Ascending aorta (tissue), 2 donors: ENCODE measurements at places on chromosomes 13 and 19.

DNA sequence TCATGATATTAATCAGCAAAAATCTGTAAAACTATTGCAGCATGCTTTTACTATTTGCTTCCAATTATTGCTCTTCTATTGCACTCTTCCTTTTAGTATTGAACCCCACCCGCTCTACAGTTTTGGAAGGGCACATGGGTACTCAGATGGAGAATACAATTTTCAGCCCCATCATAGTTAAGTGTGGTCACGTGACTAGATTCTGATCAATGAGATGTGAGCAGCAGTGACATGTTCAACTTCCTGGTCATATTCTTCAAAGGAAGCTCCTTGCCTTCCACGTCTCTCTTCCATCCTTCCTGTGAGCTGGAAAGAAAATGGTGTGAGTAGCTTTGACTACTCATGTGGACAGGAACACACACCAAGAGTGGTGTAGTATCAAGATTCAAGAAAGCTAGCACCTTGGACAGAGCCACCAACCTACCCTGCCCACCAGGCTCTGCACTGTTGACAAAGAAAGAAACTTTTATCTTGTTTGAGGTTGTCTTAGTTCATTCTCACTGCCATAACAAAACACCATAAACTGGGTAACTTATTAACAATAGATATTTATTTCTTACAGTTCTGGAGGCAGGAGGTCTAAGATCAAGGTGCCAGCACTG, 3.8 kb upstream of the FGF14 start:
- no peaks in the 10 kb centered on the region for H3K4me1 ChIP-seq
- DNase-seq = no peak
- no peak overlapping the region for H3K4me3 ChIP-seq

DNA sequence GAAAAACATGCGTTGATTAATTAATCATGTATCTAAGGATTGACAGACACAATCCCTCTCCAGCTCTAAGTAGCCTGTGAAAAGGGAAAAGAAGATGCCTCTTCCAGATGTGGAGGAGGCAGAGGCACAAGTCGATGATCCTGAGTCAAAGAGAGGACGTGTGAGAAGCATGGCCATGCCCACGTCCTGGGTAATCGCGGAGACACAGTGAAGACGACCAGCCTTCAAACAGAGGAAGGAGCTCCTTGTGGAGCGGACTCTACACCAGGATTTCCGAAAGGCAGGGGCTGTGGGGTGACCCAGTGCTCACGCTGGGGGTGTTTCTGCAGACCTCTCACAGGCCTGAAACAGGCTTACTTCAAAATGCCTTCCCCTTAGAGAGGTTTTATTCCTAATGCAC, 70.5 kb downstream of the COL4A1 start:
- H3K4me3 ChIP-seq = no peak overlapping the region
- peak overlapping the region; percentile 91 for H3K27ac ChIP-seq

DNA sequence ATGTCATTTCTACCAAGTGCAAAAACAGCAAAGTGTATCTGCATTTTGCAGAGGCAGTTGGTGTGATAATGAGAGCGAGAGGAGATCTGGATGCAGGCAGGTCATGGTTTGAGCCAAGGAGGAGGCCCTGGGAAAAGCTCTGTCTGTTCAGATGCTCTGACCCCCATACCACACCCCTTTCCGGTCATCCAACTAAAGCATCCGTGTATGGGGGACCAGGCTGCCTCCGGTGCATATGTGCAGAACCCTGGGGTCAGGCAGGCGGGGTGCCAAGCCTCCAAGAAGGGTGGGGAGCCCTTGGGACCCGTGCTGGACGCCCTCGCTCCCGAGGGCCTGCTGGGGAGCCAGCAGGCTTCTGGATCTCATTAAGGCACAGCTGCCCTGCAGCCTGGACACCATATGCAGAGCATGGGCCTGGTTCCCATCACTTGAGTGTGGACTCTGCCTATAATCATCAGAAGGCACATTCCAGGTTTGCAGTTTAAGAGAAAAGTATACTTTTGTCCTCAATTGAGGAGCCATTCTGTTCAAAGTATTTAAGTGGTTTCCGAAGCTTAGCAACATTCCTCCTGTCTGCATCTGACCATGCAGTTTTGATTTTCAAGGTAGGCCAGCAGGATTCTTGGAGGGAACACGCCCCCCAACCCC, 56.1 kb downstream of the ALOX5AP start:
- H3K27ac ChIP-seq = no peak overlapping the region
- no peaks in the 10 kb centered on the region for H3K36me3 ChIP-seq
- no peak for DNase-seq

DNA sequence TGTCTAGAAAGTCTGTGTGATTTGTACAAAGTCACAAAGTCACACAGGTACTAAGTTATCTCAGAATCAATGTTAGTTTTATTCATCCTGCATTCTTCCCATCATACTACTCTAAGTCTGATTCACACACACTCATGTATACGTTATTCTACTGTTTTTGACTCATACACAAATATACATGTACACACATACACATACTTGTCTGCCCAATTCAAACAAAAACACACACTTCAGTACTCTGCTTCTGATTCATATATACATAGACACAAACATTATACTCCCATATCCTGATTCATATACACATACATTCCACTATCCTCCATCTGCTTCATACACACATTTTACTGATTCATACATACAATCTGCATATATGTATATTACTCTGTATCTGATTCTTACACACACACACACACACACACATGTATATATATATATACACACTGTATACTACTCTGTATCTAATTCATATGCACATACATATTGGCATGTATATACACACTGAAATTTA, 69.3 kb downstream of the KLF12 start:
- DNase-seq = no peak
- H3K4me3 ChIP-seq = no peak overlapping the region
- H3K27me3 ChIP-seq = no peaks in the 10 kb centered on the region

DNA sequence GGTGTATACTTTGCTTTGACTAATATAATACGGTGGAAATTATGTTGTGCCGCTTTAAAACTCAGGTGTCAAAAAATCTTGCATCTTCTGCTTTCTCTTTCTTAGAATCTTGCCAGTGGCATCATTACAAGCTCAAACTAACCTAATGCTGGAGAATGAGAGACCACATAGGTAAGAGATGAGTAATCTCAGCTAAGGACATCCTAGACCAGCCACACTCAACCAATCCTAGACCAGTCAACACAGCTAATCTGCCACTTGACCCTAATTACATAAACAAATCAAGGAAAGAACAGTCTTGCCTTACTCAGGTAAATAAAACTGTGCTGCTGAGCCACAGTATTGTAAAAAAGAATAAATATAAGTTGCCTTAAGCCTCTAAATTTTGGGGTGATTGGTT, 1323.9 kb upstream of the SPRY2 start:
- no peaks in the 10 kb centered on the region for H3K4me1 ChIP-seq
- no peak for DNase-seq
- H3K36me3 ChIP-seq = no peaks in the 10 kb centered on the region
- no peaks in the 10 kb centered on the region for H3K27me3 ChIP-seq
- no peak overlapping the region for H3K4me3 ChIP-seq

DNA sequence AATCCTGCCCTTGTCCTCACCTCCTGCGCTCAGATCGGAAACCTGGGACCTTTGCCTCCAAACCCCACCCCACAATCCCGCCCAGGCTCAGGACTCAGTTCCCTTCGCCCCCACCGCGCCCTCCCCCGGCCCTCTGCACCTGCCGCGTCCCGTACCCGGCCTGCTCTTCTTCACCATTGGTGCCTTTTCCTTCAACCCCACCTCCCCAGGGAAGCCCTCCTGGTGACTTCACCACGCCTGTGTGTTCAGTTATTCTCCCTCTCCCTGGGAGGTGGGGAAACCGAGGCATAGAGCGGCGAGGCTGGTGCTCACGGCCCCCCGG, 19.3 kb upstream of the TCF3 start:
- H3K4me1 ChIP-seq = peaks cover 5% of the 10 kb centered on the region
- no peak overlapping the region for H3K4me3 ChIP-seq
- no peaks in the 10 kb centered on the region for H3K36me3 ChIP-seq
- DNase-seq = no peak
- no peak overlapping the region for H3K27ac ChIP-seq

- no peak for DNase-seq
- no peak overlapping the region for H3K27ac ChIP-seq
- H3K4me1 ChIP-seq = no peaks in the 10 kb centered on the region
- no peaks in the 10 kb centered on the region for H3K27me3 ChIP-seq
- no peak overlapping the region for H3K4me3 ChIP-seq
Observed at GRCh38 chr13:37351211-37351610, 245.7 kb upstream of the CSNK1A1L start.

GRCh38 chr13:36038785-36039555, 92.2 kb downstream of the DCLK1 start:
- DNase-seq = no peak
- no peak overlapping the region for H3K27ac ChIP-seq
- no peaks in the 10 kb centered on the region for H3K27me3 ChIP-seq
- H3K4me3 ChIP-seq = no peak overlapping the region
- H3K36me3 ChIP-seq = no peaks in the 10 kb centered on the region
- no peaks in the 10 kb centered on the region for H3K4me1 ChIP-seq
